ENCODE measurements at places on chromosomes 6 and 20. TPM values are rescaled to one million over a fixed set of nuclear protein-coding genes. Genes with fewer than 3 reads are reported as not detected.

The CEP162 gene
- 10.6 TPM for total RNA-seq

The TPX2 gene
- total RNA-seq = 125 TPM

DNA sequence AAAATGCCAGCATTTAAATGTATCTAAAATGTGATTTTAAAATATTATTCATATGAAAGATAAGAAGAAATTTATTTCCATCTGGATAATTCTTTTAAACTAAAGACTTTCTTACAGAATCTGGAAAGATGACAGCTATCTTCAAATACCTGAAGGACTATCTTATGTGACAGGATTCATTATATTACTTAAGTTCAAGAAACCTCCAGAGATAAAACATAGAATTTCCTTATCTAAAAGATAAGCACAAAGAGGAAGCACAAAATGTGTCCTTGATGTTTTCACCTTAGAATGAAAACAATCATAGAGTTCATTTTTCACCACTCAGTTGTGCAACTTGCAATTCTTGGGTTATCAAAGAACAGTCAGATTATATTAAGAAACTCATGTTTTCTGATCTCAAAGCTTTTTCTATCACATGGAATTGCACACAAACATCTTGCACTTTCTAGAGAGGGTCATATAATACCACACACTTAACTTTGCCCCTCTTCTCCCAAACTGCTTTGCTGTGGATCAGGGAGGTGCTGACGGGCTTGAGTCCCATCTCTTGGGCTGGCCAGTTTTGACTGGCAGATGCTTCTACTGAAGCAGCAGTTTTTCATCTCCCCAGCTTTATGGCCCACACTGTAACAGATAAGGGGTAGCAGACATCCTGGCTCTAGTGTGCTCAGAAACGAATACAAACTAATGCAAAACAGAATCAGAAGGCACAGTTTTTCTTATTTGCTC, 467.4 kb downstream of the CDC5L start:
- no peak for DNase-seq

DNA sequence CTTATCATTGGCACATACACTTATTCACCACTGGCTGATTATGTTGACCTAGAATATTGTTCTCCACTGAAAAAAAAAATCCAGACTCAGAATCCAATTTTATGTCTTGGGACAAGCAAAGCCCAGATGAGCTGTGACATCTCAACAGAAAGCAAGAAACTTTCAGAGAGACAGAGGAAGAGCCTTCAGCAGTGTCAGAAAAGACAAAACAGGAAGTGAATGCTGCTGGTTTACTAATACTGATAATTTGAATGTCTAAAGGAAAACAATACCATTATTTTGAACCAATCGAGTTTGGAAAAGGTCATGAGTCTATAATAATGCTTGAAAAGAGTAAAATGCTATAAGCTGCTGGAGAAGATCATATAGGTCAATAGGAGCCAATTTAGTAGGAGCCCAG, 179.8 kb upstream of the RIMS1 start:
- DNase-seq = no peak
